ENCODE measurements at places on chromosomes 1 and 21.

GRCh38 chr1:235595079-235595478, 54.5 kb downstream of the GNG4 start:
- DNase-seq = no peak

DNA sequence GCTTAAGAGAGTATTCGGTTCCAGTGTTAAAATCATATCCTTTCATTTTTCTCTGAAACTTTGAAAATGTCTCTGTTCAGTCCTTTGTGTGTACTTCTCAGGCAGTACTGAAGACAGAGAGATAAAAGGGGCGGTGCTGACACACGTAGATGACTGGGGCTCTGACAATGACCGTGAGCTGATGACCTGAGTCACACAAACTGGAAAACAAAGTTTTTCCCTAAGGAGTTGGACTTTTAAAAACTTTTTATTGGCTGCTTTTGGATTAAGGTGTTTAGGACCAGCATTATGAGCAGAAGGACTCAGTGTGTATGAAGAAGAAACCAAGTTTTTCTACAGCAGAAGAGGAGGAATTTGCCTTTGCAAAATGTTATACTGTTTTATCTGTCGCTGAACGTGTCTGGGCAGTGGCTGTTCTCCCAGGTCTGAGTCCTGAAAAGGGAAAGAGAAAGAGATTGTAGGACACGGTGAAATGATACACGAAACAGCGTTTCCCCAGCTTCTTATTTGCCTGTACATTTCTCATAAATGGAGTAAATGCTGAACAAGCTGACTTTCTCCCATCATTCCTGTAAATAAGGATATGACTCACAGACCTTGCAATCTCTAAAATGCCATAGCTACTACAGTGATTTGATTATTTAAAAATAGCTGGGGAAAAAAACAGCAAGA, 51.5 kb downstream of the MAP3K7CL start:
- DNase-seq = peak; percentile 46

- DNase-seq = no peak
Observed at GRCh38 chr21:14690886-14691285, 144.8 kb upstream of the SAMSN1 start.

DNA sequence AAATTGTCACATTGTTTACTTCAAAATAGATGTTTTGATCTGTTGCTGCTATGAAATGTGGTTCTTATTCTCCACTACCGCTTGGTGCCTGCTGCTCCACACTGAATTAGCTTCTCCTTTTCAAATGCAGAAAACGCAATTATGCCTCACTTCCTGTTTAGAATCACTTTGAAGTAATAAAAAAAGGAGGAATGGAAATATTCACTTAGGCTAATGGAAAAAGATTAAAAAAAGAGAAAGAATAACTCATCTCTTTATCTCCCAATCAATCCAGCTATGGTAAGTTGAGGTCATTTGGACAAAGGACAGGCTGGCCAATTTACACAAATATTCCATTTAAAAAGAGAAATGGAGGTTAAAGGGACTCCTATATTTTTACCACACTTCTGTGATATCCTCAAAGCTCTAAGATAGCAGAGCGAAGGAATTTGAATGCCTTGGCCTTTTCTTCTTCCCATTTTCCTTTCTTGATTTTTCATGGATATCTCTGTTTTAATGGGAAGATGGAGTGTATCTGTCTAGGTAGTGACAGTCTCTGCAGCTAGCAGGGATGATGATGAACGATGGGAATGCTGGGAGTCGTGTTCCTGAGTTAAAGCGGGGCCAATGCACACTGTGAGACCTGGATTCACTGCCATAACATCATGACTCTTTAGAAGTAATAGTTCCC, 35.7 kb downstream of the RGS5 start:
- no peak for DNase-seq

DNA sequence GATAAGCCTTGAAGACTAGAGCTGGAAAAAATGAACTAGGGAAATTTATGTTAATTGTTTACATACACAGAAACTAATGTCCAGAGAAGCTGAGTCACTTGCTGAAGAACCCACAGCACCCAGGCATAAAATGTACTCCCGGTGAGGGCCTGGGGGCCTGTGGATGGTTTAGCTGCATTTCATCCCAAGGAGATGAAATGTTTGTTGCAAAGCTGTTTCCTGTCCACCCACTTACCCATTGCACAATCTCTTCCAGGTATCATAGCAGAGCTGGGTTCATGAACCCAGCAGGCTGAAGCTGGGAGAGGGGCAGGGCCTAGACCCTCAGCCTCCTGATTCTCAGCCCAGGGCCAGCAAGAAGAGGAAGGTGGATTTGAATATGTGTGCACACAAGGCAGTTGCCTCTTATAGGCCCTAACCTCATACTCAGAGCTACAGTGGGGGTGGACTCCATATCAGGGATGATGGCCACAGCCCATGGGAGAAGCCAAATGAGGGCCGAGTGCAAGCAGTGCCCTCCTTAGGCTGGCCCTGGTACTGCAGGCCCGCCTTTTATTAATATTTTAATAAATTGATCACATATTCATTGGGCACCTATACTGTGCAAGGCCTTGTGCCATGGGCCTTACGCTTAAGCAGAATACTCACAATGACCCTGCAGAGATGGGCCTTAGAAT, 110.8 kb downstream of the LACTBL1 start:
- DNase-seq = peak; percentile 50

- DNase-seq = peak; percentile 77
Observed at GRCh38 chr1:205325334-205325884, 3.9 kb upstream of the NUAK2 start.

- no peak for DNase-seq
Observed at GRCh38 chr1:3028531-3029282, 7.4 kb downstream of the ACTRT2 start.

DNA sequence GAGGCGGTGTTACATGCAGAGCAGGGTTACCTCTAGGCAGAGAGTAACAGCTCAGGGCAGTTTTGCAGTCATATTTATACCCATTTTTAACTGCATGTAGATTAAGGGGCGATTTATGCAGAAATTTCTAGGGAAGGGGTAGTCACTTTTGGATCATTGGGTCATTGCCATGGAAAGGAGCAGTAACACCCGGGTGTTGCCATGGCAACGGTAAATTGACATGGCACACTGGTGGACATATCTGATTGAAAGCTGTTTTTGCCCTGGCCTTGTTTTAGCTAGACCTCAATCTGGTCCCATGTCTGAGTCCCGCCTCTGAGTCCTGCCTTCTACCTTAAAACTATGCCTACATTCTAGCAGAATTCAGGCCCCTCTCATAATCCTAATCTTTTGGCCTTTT, 11.8 kb upstream of the USP1 start:
- DNase-seq = no peak

DNA sequence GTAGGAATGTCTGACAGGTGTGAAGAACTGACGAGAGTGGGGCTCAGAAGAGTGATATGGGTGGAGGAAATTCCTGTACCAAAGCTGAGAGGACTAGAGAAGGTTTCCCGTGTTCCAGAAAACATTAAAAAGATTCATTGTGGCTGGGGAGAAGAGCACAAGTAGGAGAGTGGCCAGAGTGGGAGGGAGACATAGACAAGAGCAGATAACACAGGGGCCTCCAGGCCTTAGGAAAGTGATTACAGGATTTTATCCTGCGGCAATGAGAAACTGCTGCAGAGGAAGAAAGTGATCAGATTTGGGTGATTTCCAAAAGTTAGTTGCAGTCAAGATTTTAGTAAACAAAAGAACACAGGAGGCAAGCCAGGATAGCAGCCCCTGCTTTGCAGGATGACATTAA, 7.9 kb downstream of the C8B start:
- DNase-seq = no peak

GRCh38 chr1:167219194-167219593, 1.5 kb upstream of the POU2F1 start:
- DNase-seq = no peak

DNA sequence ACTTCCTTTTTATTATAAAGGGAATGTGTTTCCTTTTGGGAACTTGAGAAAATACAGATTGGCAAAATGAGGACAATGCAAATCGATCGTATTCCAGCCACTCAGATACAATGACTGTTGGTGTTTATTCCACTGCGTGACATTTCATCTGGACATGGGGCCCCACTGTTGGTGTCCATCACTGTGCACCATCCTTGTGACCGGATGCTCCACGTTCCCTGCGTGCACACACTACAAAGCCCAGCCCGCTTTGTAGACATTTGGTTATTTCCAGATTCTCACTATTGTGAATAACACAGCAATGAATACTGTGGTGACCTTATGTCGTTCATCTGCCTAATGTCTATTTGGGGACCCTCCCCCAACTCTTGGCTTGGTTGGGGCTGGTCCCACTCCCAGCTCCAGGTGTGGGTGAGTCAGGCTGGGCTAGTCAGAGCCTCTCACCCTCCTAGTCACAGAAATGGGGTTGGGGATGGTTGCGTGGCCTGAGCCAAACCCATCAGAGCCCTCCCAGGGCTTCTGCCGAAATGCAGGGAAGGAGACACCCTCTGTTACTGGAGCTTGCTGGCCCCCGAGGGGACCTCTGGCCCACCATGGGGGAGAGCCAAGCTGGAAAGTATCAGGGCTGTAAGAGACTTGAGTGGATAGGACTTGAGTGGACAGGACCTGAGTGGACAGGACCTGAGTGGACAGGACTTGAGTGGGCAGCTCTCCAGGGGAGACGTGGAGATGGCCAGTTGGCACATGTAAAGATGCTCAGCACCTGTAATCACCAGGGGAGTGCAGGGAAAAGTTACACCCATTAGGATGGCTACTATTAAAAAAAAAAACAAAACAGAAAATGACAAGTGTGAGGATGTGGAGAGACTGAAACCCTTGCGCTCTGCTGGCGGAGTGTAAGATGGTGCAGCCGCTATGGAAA, 57.1 kb upstream of the ADARB1 start:
- DNase-seq = no peak

GRCh38 chr21:46208761-46209721, 19.5 kb downstream of the LSS start:
- no peak for DNase-seq

- DNase-seq = no peak
Observed at GRCh38 chr1:189530162-189530561, 947.5 kb downstream of the BRINP3 start.

GRCh38 chr1:217895841-217896240, 264.7 kb downstream of the SPATA17 start:
- no peak for DNase-seq

DNA sequence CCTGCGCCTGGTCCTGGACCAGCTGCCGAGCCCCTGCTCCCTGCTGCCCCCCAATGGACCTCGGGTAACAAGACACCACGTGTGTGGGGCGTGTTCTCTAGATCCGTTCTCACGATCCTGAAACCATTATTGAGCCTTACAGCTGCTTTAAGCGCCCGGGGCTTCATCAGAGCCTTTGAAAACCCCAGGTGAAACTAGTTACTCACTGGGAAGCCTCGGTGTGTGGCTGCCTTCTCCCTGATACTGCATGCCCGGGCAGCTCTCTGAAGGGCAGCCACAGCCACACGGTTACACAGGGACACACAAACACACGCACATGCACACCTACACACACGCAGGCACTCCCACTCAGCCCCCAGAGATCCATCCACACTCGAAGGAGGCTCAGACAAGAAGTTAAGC, 5.3 kb downstream of the HES2 start:
- peak; percentile 35 for DNase-seq

- no peak for DNase-seq
Observed at GRCh38 chr21:31288191-31288590, 55.9 kb downstream of the TIAM1 start.

DNA sequence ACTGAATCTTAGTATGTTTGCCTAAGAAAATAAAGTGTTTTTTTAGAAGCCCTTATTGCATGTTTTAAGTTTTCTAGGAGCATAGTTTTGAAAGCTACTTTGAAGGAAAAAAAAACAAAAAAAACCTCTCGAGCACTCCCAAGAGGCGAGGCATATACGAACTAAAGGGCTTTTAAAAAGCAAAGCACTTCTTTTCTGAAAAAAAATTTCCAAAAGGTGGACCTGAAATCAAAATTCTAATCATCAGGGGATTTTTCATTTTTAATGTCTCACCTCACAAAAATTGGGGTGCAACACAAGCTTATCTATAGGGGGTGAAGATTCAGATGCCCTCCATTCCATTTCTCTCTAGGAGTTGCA, 594 bp downstream of the GLMN start:
- no peak for DNase-seq

Data from SK-MEL-5 (cell line).